ENCODE measurements at places on chromosomes 12 and 14. TPM values are rescaled to one million over a fixed set of nuclear protein-coding genes. Genes with fewer than 3 reads are reported as not detected.
A peak's percentile ranks its signal among the peaks of the same experiment; 100 is the strongest.

- DNase-seq, result no peak
Measured at GRCh38 chr12:45379261-45379660, 163.4 kb downstream of the ANO6 start.

- peak; percentile 16 for DNase-seq
Measured at GRCh38 chr12:89709995-89710872, 1.6 kb upstream of the ATP2B1 start.

DNA sequence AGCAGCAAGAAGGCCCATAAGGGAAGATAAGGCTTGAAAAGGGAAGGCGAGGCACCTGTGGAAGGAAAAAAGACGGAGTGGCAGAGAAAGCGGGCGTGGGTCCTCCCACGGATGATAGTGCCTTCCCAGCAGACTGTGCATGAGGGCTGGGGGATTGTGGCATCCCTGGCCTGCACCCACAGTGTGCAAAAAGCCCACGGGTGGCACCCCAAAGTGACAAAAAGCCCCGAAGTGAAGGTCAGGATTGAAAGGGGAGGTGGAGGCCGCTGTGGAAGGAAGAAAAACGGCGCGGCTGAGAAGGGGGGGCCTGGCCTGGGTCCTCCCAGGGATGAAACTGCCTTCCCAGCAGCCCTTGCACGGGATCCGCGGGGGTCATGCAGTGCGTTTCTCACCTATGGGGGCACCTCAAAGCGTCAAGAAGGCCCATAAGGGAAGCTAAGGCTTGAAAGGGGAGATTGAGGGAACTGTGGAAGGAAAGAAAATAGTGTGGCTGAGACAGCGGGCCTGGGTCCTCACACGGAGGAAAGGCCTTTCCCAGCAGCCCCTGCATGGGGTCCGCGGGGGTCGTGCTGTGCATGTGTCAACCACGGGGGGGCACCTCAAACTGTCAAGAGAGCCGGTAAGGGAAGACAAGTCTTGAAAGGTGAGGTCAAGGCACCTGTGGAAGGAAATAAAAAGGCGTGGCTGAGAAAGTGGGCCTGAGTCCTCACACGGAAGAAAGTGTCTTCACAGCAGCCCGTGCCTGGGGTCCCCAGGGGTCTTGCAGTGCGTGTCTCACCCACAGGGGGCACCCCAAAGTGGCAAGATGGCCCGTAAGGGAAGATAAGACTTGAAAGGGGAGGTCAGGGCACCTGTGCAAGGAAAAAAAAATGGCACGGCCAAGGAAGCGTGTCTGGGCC is 274.1 kb downstream of the ALG10 start:
- DNase-seq, result no peak

- peak; percentile 39 for DNase-seq
Measured at GRCh38 chr14:33646692-33647260, 304.1 kb downstream of the EGLN3 start.

The RPS6KL1 gene
- total RNA-seq, result not detected
